ENCODE measurements at places on chromosomes 2 and 18.
A peak's percentile ranks its signal among the peaks of the same experiment; 100 is the strongest.

DNA sequence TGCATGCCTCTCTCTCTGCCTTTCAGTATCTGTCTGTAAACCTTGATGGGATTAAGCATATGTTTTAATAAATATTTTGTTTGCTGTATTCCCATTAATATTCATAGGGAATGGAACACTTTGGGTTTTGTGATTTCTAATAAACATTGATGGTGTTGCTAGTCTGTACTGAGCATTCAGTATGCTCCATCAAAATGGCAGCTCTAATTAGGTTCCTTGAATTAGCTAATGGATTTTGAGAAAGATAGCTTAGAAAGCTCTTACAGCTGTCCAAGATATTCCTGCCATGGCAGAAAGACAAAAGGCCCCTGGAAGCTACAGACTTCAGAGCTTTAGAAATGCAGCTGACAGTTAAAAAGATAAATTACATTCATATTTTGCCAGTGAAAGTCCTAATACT lies 199.2 kb upstream of the NRP2 start:
- no peak for DNase-seq

DNA sequence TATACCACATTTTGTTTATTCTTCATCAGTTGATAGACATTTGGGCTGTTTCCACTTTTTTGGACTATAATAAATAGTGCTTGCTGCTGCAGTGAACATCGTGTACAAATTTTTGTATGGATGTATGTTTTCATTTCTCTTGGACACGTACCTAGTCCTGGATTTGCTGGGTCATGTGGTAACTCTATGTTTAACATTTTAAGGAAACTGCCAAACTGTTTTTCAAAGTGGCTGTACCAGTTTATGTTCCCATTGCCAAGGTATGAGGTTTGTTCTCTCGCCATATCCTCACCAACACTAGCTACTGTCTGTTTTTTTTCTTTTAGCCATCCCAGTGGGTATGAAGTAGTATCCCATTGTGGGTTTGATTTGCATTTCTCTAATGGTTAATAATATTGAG lies 42.5 kb downstream of the GREB1L start:
- DNase-seq, result no peak

- DNase-seq, result no peak
Measured at GRCh38 chr2:120620025-120620793, 115.5 kb upstream of the GLI2 start.

DNA sequence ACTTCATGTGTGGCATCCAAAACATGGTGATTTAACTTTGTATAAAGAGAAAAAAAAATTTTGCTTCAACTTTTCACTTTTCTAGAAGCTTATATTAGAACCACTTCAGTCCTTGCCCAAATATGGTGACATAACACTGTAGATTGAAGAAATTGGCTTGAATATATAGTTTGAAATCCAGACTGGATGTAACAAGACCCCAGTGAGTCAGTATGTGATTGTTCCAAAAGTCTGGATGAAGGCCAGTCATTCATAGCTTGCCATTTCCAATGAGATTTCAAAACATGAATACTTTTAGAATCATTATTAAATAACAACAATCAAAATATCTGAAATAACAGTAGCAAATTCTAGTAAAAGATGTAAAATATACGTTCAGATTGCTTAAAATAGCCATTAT lies 104.8 kb upstream of the FN1 start:
- no peak for DNase-seq

GRCh38 chr2:8118940-8119781 lies 562.7 kb upstream of the ID2 start:
- no peak for DNase-seq

DNA sequence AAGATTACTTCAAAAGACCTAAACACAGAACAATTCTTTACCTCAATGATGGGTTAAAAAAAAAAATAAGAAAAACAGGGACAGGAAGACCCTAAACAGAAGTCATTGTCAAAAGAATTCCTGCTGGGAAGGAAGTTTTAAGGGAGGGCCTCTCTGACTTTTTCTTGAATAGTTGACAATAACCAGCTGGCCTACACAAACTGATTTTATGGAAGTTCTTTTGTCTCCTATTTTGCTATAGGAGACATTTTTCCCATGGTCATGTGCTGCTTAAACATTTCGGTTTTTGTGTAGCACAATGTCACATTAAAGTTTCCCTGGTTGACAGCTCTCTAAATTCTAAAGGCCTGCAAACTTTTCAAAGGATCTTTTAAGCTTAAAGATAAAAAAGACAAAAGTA lies 55.3 kb downstream of the RFTN2 start:
- DNase-seq, result no peak

- no peak for DNase-seq
Measured at GRCh38 chr2:15159206-15159605, 401.9 kb downstream of the NBAS start.

DNA sequence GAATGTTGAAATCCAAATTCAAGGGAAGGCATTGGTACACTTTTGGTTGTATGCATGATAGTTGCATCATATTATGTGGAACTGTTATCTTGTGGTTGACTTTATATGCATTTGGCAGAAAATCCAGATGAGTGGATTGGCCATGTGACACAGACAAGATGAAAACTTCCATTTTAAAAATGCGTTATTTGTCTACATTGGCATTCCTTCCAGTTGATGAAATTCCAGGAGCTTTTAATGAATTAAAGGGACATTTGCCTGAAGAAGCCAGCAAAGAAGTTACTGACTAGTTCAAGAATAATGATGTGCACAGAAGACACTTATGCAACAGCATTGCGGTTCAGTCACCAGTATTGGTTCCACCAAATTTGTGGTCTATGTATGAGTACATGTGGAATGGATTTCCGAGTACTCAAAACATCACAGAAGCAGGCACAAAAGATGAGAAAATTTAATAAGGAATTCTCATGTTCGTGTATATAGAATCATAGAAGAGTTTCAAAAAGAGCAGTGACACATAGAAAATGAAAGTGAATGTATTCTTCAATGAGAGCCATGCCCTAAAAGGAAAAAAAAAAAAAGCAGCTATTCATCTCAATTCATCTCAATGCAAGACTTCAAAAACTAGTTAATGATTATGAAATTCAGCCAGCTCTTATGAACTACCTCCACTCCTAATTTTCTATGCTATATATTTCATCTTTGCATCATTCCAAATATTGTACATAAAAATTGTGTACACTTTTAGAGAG lies 232.1 kb downstream of the RBM43 start:
- no peak for DNase-seq

DNA sequence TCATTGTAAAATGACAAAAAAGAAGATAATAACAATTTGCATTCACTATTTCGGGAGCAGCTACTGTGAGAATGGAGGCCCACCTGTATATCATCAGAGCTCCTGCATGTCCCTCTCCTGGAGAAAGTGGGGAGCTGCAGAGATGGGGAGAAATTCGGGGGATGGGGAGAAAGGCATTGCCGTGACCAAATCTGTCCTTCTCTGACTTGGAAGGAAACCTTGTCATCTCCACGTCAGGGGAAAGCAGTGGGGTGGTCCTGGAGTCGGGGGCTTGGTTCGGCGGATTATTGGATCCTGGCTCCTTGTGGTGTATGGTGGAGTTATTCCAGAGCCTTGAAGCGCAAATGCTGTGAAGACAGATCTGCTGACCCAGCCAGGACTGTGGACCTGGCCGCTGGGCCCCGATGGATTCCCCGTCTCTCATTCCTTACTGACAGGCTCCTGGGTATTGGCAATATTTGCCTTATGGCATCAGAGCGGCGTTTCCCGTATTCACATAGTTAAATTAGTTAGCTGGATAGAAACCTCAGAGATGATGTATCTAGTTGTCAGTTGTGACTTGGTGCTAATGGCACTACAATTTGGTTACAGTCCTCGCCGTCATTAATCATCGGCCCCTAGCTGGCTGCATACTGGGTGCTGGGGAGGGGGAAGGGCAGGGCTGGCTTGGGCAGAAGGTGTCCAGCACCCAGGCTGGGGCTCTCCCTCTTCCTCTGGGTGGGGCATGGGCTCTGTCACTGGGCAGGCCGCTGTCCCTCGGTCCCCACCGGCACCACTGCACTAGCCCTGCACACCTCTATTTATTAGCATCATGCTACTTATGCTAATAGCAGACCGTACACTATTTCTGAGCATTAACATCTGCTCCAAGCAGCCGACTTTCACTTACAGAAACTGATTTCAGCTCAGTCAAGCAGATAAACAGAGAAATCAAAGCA lies 31.7 kb downstream of the CELF4 start:
- DNase-seq, result no peak

DNA sequence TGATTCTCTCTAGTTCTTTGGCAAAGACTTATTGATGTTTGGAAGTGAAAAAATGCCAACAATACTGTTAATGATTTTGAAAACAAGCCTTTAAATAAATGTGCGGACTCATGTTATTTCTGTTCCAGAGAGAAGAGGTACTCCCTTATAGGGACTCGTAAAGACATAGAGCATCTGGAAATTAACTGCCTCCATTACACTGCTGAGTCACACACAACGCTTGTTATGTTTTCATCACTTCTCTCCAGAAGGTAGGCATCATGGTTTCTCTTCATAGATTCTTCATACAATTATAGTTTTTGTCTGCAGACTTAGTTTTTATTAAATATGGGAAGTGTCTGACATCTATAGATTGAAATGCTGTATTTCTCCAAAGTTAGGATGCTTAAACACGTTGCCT lies 302.5 kb upstream of the EPC2 start:
- DNase-seq, result no peak

DNA sequence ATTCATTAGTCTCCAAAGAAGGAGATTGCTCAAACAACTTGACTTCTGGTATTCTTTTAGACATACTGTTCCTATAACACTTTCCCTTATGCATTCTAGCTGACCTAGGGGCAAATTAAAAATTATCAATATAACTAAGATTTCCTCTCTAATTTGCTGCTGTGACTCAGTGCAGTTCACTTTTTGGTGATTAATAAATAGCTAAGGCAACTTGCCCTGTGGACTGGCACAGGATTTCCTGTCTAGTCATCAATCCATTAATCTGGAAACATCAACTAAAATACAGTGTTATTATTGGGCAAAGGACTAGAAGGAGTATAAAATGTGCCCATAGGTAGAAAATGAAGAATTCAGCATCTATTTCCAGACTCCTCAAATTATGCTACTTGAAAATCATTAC lies 83.5 kb upstream of the SERPINE2 start:
- no peak for DNase-seq

- no peak for DNase-seq
Measured at GRCh38 chr2:68915393-68915792, 37.3 kb downstream of the GKN2 start.

DNA sequence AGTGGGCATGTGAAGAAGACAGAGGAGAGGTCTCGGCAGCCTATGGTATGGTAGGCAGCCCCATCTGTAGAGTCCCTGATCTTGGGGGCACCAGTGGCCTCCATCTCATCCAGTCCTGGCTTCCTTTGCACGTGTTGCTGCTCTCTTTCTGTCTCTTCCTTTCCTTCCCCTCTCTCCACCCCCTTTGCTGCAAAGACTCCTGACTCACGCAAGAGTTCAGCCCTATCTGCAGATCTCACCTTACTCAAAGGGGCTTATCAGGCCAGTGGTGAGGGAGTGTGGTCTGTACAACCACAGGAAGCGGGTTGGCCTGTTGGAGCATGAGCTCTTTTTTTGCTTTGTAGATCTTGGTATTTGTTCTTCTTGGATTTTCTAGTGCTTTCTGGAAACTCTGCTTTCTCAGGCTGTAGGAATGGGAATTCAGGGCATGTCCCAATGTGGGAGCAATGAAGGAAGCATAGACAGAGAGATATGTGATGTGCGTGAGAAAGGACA lies 14.6 kb upstream of the NT5DC4 start:
- no peak for DNase-seq

GRCh38 chr18:46071653-46072375 lies at the start of gene PSTPIP2:
Gene PSTPIP2 (minus strand): TSS chr18:46072260. CDS start chr18:46072188, 72 bp downstream.
- peak; percentile 46 for DNase-seq

DNA sequence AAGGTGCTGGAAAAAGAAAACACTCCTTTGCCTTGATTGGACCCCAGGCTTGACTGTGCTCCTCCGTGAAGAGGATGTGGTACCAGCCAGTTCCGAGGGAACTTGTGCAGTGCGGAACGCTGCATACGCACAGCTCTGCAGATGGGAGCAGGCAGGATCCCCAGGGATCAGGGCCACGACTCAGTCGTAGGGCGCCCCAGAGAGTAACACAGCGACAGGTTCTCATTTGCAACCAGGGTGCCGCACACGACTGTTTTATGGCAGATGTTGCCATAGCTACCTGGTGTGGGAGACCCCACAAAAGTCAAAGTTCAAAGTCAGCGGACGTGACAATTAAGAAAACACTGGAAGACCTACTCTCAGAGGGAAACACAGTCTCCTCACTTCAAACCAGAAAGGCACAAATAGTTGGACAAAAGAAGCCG lies 779 bp downstream of the MALL start:
- no peak for DNase-seq

DNA sequence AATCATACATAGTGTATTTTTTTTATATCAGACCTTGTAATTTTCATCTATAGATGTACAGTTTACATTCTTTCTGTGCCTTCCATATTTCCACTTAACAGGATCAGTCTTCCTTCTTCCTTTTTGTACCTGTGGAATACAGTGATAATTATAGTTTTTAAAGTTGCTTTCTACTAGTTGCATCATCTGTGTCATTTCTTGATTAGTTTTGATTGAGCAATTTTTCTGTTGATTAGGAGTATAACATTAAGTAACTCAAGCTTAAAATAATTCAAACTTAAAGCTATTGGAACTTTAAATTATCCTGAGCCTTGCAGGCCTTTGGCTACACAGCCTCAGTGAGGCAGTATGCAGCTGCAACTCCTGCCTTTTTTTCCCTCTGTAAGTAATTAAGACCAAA lies 57.4 kb downstream of the NEURL3 start:
- DNase-seq, result no peak

DNA sequence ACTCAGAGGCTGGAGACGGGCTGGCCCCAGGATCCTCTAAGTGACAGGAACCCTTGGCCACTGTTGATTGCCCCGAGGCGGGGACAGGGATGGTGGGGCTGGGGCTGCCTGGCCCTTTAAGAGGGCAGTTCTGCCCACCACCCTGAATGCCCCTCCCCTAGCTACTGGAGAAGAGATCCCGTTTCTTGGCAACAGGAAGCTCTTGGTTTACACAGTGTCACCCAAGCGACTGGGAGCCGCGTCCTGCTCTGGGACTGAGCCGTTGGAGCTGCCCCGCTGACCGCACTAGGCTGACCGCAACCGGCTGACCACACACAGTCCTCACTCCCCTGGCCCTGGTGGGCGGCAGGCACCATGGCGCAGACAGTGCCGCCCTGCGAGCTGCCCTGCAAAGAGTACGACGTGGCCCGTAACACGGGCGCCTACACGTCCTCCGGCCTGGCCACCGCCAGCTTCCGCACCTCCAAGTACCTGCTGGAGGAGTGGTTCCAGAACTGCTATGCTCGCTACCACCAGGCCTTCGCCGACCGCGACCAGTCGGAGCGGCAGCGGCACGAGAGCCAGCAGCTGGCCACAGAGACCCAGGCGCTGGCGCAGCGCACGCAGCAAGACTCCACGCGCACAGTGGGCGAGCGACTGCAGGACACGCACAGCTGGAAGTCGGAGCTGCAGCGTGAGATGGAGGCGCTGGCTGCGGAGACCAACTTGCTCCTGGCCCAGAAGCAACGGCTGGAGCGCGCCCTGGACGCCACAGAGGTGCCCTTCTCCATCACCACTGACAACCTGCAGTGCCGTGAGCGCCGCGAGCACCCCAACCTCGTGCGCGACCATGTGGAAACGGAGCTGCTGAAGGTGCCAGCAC lies at the start of gene TEKT4:
TSS of gene TEKT4 (plus strand) at position 205 of the 862 bp plus-strand sequence. CDS start at position 355, 150 bp downstream.
- DNase-seq, result no peak
